Lung (tissue), 17 donors: ENCODE measurements at places on chromosomes 16 and 17.

GRCh38 chr16:11325404-11326083 is 19.7 kb upstream of the RMI2 start:
- DNase-seq: no peak

- no peak for DNase-seq
Measured at GRCh38 chr16:47567321-47567720, 106.2 kb downstream of the PHKB start.

DNA sequence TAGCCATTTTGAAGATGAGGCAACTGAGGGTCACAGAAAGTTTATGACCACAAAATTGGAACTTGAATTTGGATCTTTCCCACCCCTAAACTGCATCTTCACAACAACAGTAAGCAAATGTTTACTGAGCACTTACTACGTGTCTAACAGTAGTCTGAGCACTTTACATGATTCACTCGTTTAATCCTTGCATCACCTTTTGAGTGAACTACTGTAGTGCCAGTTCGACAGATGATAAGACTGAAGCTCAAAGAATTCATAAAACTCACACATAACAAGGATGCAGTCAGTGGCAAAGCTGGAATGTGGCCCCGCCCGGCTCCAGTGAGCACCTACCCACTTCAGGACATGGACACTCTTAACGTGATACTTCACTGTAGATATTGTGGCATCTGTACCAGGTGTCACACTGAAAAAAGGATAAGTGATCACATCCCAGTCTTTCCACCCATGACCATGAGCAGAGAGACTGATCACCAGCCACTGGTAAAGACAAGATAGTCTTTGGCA is 36.0 kb upstream of the HLF start:
- no peak for DNase-seq

GRCh38 chr16:88128556-88128955 is 177.3 kb downstream of the BANP start:
- DNase-seq: no peak

DNA sequence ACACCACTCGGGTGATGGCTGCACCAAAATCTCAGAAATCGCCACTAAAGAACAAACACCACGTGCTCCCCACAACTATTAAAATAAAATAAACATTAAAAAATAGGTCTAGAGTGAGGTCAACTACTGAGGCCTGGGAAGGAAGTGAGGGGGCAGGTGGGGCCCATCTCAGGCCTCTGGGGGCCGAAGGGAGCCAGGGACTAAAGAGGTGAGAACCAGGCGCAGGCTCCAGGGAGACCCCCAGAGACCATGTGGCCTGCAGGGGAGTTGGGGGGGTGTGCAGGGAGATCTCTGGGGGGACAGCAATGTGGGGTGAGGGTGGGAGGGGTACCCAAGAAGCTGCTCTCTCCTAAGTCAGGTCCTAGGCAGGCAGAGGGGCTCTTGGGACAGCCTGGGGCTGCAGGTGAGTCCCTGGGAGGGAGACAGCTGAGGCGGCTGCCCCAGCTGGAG is 111.3 kb upstream of the SMURF2 start:
- no peak for DNase-seq

GRCh38 chr16:73062743-73063733 is 15.1 kb upstream of the ZFHX3 start:
- peak; percentile 49 for DNase-seq

DNA sequence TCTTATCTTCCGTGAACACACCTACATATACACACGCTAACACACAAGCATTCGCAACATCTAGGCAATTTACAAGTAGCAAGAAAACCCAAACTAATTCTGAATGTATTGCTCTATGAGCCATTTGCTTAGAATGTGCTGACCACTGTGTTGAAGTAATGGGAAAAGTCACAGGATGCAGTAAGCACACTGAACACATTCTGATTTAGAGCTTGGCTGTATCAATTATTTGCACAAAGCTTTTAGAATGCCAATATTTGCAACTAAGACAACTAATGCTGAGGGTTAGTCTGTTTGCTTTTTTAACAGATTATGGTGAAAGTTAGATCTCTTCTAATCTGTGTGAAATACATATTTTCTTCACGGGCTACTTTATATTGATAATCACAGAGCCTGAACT is 179.8 kb upstream of the ELAC2 start:
- no peak for DNase-seq

DNA sequence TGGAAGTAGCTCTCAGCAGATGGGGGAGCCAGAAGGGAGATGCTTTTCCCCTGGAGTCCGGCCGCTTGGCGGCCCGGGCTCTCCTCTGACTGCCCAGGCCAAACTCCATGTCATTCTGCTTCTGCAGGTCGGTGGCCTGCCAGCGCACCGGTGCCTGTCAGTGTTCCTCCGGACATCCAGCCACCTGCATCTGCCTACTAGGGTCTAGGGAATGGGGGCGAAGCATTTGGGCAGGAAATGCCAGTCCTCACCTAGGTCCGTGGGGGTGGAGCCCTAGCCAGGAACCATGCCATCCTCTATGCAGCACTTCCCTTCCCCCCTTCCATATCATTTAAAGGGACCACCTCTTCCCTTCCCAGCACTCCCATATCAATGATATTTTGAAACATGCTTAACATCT is 34.2 kb downstream of the GJC1 start:
- DNase-seq: no peak

GRCh38 chr17:38584350-38584925 is 21.3 kb downstream of the SRCIN1 start:
- peak; percentile 52 for DNase-seq

DNA sequence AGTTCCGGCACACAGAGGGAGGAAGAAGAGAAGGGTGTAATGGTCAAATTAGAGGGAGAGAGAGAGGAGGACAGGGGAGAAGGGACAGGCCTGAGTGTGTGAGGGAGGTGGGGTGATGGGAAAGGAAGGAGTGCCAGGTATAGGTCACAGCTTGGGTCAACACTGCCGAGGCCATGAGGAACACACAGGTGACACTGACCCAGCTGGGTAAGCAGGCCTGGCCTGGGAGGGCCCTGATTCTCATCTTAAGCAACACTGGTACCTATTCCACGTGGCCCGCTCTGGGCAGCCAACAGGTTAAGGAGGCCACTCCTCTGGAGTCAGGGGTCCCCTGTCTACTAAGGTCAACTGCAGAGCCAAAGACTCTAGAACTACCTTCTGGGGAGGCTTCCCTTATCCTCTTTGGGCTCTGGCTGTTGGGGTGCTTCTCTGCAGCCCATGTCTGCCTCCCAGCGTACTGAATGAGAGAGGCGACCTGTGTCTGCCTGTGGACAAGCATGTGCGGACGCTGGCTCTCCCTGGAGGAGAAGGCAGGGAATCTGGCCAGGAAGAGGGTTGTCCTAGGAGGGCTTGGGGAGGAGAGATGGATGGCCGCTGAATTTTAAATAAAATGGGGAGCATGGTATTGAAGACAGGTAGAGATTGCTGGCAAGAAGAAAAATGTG is 57.6 kb downstream of the RGS9 start:
- no peak for DNase-seq

GRCh38 chr16:82016263-82016662 is 5.0 kb upstream of the SDR42E1 start:
- DNase-seq: peak; percentile 18

DNA sequence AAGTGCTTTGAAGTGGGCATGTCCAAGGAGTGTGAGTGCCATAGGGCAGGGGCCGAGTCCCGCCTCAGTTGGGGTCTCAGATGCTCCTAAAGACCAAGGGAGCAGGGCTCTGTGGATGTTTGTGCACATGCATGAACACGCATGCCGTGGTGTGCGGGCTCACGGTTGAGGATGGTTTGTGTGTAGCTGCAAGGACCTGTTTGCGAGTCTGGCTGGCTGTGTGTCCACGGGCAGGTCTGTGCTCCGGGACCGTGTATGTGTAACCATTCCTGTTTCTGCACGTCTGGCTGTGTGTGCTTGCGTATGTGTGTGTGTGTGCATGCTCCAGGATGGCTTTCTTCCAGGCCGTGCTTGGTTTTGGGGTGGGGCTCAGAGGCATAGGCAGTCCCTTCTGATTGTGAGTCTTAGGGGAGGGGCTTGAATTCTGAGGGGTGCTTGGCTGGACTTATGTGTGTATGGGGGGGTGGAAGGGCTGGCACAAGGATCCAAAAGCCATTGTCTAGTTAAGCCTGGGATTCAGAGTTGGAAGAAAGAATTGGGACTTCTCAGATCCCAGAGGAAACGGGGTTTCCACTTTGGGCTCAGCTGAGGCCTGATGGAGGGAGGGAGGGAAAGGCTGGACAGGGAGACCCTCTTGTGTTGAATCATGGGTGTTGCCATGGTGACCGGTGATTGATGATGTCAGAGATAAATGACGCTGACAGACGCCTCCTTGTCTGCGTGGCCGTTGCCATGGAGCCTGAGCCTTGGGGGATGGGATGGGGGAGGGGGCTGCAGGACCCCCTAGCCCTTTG is 14.4 kb downstream of the GJD3 start:
- peak; percentile 90 for DNase-seq

- no peak for DNase-seq
Measured at GRCh38 chr16:88435437-88436355, 17.4 kb upstream of the ZFPM1 start.

GRCh38 chr17:71878998-71879397 is 241.8 kb upstream of the SOX9 start:
- no peak for DNase-seq

DNA sequence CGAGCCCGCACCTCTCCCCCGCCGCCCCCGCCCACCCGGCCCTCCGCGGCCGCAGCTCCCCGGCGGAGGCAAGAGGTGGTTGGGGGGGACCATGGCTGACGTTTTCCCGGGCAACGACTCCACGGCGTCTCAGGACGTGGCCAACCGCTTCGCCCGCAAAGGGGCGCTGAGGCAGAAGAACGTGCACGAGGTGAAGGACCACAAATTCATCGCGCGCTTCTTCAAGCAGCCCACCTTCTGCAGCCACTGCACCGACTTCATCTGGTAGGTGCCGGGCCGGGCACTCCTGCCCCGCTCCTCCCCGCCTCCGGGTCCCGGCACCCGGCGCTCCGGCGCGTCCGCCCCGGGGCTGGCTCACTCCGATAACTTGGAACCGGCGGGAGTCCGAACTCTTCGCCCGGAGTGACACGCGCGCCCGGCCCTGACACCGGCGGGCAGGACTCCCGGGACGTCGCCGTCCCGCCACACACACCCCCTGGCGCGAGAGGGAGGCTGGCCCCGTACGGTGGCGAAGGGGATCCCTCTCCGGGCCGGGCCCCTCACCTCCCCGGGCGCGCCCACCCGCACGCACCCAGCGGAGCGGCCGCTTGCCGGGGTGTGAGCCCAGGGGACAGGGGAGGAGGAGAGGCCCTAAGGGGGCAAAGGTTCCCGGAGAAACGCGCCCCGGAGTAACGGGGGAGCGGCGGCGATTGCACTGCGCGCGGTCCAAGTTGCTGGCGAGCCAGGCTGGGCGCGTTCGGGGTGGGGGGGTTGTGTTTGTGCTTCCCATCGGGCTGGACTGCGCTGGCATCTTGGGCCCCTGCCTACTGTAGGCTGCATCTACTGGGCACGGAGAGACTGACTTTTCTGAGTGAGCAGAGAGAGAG is 581 bp downstream of the PRKCA start:
- DNase-seq: peak; percentile 67

- peak; percentile 58 for DNase-seq
Measured at GRCh38 chr16:88505405-88506082, 52.5 kb downstream of the ZFPM1 start.

GRCh38 chr16:64696866-64697265 is 425.0 kb downstream of the CDH11 start:
- DNase-seq: no peak

DNA sequence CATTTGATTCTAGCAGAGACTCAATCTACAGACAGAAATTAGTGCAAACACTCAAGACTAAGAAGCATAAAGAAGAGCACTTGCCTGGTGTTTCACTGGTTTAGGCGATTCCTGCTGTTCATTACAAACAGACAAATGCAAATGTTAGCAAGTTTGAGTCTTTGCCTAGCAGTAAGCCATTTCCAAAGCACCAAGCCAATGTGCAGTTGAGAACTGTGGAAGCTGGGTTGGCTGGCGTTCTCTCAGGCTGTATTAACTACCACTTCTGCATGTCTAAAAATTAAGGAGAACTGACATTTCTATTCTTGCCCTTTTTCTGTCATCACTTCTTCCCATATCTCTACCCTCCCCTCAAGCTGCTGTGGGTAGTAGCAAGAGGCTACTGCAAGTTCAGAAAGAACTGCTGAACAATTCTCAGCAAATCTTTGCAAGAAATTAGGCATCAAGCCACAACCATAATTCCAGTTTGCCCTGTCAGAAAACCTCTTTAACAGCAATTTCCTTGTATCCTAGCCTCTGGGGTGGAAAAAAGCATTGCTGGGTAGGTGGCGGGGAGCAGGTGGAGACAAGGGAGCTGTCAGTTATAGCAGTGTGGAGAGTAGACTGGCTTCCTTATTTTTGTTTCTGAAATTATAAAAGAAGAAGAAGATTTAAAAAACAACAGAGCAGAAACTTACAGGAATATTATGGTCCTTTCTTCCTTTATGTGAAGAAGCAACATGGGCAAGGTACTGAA is 53.8 kb downstream of the MYH10 start:
- DNase-seq: no peak

GRCh38 chr16:55476625-55477533 is 2.1 kb upstream of the MMP2 start:
- no peak for DNase-seq

DNA sequence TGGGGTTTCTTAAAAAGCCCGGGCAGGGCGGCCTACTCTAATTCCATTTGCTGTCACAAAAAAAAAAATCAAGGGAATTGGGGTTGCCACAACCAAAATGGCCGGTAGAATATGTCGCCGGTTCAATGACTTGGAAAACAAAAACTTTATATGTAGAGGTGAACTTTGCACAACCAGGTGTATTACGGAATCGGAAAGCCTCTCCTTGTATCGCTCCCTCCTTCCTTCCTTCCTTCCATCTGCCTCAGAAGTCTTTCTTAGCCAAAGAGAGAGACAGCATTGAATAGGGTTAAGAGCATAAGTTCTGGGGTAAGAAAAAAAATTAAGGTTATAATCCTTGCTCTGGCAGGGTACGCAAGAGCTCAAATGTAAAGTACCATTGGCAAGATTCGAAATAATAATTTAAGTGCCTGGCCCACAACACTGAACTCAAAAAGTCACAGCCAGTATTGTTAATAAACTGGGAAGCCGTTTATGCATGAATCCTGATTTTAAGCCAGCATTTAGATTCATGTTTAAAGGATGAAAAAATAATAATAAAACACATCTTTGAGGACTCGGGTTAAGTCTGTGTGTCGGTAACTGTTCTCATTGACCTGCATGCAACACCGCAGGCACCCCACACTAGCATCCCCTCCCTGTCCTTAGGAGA is 522 bp upstream of the GLG1 start:
- DNase-seq: no peak

- DNase-seq: no peak
Measured at GRCh38 chr16:15613676-15614075, 29.3 kb downstream of the MARF1 start.

DNA sequence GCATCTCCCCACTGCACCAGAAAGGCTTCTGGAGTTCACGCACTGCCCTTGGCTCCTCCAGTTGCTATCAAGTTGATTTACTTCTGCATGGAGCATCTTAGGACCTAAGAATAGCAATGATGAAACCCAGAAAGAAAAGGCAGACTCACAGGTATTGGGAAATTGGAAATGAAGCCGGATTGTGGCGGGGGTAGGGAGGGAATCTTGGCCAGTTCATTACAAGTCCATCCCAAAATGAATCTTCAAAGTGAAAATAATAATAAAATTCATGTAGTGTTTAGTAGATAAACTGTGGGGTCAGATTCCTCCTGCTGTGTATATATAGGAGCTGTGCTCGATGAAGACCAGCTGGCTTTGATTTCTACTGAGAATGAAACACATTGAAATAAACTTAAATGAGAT is 33.7 kb downstream of the TEKT3 start:
- peak; percentile 98 for DNase-seq
